Effector memory CD4-positive, alpha-beta T cell (primary cell): ENCODE measurements at places on chromosomes 2 and 18.

GRCh38 chr2:1503471-1504310, 90.4 kb downstream of the TPO start:
- DNase-seq: no peak

GRCh38 chr2:100845141-100845991, 25.4 kb downstream of the NPAS2 start:
- no peak for DNase-seq

GRCh38 chr2:939936-940601, 10.6 kb upstream of the SNTG2 start:
- no peak for DNase-seq

- no peak for DNase-seq
These were observed 1.7 kb upstream of the SERPINB10 start for GRCh38 chr18:63906056-63906455.

GRCh38 chr2:172994864-172995263, 80.8 kb upstream of the MAP3K20 start:
- DNase-seq: no peak

DNA sequence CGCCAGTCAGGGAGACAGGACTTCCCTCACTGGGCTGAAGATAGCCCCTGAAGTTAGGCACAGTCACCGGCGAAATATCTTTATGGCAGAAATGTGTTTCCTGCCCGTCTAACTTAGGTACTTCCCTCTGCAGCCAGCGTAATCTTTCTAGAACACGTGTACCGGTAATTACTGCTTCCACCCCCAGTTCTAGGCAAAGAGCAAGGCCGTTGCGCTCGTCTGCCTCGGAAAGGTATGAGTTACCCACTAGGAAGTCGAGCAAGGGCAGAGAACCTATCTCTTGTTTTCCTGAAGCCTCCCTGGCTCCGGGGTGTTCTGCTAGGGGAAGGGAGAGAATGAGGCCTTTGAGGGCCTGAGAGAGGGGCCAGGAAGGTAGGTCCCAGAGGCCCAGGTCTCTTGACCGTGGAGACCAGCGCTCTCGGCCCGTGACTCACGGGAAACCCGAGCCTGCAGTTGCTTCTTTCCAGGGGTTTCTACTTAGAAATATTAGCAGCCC, 70.0 kb downstream of the TWSG1 start:
- DNase-seq: no peak
